Trophoblast cell (in vitro differentiated cells and primary cell): ENCODE measurements at places on chromosomes 12 and 14.

DNA sequence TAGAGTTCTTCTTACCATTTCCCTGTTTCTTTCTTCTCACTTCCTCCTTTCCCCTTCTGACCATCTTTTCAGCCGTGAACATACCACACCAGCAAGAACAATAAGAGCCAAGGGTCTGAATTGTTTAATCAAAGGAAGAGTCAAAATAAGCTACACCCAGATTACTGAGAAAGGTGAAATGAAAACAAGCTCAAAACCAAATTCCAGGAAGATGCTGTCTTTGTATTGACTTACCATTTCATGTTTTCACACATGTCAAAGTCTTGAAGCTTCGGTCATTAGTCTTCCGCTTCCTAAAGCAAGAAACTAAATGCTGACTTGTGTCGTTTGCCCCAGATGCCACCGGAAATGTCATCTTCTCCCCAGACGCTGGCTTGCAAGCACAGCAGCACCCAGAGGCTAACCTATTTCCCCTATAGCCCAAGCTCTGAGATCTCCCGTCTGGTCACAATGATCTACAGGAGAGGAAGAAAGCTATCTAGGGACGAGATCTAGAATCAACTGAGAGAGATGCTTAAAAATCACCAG lies 136.5 kb upstream of the AMIGO2 start:
- DNase-seq, result no peak

GRCh38 chr12:130574402-130574801 lies 141.7 kb downstream of the RIMBP2 start:
- no peak for DNase-seq

DNA sequence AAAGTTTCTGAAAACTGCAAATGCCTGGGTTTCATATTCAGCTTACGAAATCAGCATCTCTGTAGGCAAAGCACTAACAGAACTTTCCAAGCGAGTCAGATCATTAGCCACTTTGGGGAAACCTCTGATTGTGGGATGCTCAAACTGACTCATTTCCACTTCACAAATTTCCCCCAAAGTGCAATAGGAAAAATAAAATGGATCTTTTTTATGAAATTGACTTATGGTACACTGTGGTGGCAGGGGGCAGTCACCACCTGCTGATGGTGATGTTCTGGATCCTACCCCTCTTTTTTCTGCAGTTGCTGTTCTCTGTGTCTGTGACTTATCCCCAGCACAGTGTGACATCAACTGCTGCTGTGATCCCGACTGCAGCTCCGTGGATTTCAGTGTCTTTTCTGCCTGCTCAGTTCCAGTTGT lies 5.6 kb downstream of the TCTN1 start:
- no peak for DNase-seq

DNA sequence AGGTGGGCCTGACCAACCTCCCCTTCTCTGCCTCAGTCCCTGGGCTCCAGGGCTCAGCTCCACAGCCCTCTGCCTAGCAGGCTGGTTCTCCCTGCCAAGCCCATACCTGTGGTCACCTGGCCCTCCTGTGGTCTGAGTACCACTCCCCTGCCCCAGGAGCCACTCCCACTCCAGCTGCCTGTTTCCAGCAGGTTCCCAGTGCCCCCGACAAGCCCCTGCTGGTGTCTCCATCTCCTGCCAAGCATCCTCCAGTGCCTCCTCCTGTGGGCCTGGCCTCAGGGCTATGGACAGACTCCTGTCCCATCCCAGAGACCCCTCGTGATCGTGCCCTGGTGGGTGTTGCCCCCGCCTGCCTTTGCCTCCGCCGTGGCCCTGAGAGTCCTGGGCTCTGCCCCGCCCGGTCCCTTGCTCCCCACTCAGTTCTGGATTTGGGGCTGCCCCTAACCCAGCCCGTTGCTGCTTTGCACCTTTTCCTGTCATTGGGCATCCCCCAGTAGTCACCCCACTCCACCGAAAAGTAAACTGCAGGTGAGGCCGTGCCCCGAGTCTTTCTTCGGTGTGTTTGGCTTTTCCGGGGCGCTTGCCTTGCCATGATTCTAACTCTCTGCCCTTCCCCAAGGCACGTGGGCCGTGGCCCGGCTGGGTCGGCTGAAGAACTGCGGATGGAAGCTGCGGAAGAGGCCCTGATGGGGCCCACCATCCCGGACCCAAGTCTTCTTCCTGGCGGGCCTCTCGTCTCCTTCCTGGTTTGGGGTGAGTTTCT lies 9.8 kb downstream of the MEG3 start:
- no peak for DNase-seq

DNA sequence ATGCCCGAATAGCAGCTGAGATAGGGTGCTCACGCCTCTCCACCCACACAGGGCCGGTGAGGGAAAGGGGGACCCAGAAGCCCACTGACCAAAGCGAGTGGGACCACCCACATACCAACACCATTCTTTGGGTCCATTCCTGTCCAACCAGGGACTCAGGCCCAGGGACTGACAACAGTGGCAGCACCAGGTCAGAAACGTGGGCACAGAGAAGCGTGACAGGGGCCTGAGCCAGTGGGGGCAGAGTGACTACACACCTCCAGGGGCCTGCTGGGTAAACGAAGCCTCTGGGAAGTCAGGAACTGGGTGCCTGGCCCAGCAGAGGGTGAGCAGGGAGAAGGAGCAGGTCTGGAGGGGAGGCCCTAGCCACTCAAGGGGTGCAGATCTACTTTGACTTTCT lies 13.7 kb downstream of the SPRYD3 start:
- no peak for DNase-seq

DNA sequence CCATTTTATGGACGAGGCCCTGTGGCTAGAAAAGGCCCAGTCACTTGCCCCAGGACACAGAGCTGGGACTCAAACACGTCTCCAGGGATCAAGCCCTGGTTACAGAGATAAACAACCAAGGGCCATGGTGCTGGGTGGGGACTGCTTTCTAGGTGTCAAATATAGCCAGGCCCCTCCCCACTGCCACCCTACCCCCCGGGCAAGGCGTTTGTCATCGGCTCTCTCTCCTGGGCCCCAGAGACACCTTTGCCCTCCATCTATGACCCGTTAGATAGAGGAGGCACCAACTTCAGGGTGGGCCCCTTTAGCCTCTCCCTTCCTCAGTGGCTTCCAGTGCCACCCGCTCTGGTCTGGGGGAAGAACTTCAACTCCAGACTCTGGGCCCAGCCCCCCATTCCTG lies 18.0 kb downstream of the LTBP2 start:
- no peak for DNase-seq
